ENCODE measurements at places on chromosomes 1 and 21.

- DNase-seq: peak; percentile 48
Measured at GRCh38 chr1:4265836-4266235, 365.8 kb upstream of the C1orf174 start.

- DNase-seq: no peak
Measured at GRCh38 chr1:88056881-88057280, 627.2 kb upstream of the PKN2 start.

DNA sequence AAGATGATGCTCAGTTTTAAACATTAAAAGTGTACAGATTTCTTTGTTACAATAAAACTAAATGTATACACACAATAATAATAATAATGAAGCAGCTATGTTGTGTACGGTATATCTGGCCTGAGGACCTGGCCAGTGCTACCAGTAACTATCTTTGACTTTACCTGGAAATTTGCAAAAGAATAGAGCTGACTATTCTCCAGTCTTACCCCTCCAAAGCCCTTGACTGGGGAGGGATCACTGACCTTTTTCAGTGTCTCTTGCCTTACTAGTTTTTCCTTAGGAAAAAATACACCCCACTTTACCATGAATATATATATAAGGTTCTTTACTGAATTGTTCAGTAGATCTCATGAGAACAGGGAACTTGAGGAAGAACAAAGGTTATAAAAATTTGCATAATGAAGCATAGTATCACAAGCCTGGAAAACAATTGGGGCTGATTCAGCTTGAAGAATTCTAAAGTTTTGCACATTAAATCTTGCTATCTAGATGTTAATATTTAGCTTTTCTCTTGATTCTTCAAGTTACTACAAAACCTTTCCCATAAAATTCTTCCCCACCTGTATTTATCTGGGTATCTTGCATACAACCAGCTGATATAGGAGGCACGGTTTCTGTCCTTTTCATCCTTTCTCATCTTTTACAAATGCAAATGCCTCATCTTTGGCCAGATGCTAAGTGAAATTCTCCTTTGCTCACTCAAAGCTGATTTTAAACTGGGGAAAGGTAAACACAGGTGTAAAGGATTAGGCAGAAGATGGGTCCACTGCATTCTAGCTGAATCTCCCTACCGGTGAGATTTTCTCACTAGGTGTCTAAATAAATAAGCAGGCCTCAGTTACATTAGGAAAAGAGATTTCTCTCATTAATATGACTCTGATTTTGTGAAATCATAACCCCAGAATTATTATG lies 25.0 kb upstream of the SLAMF1 start:
- DNase-seq: no peak

- DNase-seq: no peak
Measured at GRCh38 chr1:217781056-217781455, 149.9 kb downstream of the SPATA17 start.

- no peak for DNase-seq
Measured at GRCh38 chr1:233355841-233356704, 28.5 kb downstream of the MAP3K21 start.

DNA sequence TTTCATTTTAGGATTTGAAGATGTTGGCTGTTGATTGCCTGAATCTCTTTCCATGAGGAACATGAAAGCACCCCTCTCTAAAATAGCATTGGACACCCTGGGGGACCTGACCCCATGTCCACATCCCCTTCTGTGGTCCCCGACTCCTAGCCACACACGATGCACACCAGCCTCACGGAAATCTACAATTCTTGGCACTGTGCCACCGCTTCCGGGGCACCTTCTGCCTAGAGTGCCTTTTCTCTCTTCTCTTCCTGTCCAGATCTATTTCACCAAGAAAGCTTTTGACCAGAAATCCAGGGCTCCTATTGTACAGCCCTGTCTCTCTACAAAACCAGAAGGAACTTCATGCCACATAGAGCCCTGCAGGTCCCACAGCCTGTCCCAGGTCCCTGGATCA lies 50.3 kb downstream of the MYSM1 start:
- no peak for DNase-seq

- no peak for DNase-seq
Measured at GRCh38 chr1:243938208-243938607, 88.2 kb upstream of the AKT3 start.

DNA sequence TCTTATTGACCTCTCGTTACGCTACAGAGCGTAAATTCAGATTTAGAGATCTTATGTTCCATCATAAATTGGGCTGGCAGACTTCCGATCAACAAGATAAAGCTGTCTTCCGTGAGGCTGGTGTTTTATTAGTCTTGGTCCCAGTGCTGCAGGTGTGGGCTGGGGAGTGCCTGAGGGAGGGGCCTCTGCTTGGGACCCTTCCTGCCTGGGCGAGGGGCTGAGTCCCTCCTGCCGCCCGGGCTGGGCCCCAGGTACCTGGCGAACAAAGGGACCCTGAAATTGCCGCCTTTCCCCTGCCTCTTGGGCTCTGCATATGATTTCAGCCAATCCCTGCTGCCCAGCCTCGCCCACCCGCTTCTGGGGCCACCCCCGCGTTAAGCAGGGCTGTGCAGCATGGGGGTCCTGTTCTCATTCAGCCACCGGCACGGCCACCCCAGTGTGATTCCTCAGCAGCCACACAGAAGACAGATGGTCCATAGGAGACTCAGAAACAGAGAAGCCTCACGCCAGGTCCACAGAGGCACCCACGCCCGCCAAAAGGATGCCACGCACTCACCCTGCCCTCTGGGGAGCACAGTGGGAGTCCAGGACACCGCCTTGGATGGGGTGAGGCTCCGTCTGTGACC lies 6.1 kb upstream of the SAMD11 start:
- DNase-seq: no peak

GRCh38 chr1:244211559-244211944 lies 160.5 kb downstream of the ZBTB18 start:
- no peak for DNase-seq

DNA sequence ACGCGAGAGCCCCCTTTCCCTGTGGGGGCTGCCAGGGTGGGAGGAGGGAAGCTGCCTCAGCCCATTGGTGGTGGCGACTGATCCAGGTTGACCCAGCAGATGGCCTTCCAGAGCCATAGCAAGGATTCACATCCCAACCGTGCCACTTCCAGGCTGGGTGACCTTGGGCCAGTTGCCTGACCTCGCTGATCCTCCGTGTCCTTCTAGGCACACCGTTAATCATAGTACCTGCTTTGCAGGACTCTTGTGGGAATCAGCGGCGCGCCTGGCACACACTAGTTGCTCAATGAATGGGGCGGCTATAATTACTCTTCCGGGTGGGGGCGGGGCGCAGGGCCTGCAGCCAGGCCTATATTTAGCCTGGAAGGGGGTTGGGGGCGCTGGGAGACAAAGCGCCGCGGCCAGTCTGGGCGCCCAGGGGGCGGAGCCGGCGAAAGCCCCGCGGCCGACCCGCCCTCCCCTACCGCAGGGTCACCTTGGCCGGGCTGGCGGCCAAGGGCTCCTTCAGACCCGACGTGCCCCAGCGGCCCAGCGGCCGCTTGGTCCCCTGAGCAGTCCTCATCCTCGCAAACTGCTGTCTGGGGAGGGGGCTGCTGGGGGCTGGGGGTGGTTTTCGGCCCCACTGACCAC lies 5.1 kb downstream of the HSPB7 start:
- no peak for DNase-seq

- DNase-seq: no peak
Measured at GRCh38 chr21:39208624-39209333, 25.5 kb upstream of the PSMG1 start.

GRCh38 chr1:32900956-32901822 lies at the start of gene TMEM54:
Gene TMEM54 (minus strand): TSS chr1:32901389. CDS start chr1:32901238, 151 bp downstream.
- DNase-seq: no peak

DNA sequence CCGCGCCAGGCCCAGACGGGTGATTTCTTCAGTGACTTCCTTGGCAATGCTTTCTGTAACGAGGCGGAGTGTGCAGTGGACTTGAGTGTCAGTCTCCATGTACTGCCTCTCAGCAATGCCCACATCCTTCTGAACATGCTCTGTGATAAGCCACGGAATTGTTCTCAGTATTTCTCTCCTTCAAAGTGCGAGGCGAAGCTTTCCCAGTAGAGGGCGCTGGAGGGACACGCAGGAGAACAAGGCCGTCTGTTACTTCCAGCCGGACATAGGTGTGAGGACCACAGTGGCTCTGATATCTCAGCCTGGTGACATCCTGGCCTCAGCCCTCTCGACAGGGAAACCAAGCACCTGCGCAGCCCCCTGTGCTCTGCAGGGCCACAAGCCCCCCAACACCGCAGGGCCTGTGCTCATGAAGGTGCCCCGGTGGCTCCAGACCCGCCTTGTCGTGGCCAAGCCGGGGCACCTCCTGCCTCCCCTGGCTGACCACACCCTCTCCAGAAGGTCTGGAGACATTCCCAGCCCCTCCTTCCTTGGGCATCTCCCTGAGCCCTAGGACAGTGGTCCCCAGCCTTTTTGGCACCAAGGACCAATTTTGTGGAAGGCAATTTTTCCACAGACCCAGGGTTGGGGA lies 46.1 kb upstream of the BACE2 start:
- DNase-seq: peak; percentile 53

DNA sequence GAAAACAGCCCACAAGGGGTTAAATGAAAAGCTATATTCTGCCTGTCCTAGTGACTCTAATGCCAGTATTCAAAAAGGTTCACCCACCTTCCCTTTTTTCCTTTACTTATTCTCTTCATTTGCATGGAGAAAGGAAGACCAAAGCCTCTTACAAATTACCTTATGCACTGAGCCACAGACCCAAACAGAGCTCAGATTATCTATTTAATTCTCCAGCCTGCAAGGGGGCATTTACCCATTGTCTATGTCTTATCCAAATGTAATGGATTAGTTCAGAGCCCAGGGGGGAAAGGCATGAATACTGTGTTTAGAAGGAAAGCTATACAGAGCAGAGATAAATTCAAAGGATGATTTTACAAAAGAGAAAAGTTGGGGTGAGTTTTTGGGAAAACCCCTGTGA lies 388.5 kb downstream of the OMA1 start:
- DNase-seq: no peak

GRCh38 chr1:24117722-24118409 lies 5.9 kb upstream of the MYOM3 start:
- DNase-seq: no peak

DNA sequence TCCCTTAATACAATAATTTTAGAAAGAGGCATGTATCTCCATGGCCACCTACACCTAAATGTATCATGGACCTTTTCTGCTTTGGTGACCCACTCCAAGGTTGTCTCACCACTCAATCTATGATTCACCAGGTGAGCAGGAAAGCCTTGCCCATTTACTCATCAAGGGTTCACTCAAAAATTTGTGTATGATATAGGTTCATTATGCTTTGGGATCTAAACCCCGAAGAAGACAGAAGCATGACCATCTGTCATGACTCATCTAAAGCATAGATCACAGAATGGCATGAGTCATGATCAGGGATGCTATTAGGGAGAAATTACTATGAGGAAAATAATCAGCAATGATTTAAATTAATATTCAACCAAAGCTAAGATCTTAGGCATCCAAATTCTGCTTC lies 38.5 kb downstream of the PYHIN1 start:
- DNase-seq: no peak

DNA sequence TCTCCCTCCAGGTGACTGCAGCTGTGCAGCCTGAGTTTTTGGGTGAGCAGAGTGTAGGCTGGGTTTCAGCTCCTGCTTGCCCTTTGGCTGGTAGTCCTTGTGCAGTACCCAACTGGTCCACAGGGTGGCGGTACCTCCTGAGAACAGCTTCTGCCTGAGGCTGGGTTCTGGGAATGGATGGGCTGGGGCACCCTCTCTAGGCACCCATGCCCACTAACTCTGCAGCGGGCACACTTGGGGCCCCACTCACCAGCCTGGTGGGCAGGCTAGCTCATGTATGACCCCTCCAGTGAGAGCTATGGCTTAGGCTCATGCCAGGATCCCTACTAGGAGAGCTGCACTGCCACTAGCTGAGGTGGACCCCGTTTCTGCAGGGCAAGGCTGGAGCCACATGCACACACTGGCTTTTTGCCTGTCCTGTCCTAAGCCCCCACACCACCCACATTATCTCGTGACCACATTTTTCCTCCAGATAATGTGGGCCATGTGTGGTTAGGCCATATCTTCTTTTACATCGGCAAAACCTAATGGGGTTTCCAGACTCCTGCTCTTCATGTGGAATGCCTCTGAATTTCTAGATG lies 15.5 kb upstream of the GSTM4 start:
- no peak for DNase-seq

GRCh38 chr21:15152591-15152990 lies 87.8 kb upstream of the NRIP1 start:
- no peak for DNase-seq

DNA sequence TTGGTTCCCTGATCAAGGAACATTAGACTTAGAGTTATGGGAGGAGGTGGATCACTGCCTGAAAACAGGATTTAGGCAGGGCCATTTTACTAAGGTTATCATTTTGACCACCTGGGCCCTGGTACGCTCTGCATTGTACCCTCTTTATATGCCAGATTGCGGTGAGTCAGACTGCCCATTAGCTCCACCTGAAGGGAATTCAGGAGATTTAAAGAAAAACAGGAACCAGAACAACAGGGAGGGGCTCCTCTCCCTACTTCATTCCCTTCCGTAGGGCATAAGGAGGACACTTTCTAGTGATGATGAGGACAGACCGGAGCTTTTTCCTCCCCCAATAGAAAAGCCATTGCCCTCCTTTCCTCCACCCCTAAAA lies 20.6 kb upstream of the ITLN1 start:
- DNase-seq: no peak

DNA sequence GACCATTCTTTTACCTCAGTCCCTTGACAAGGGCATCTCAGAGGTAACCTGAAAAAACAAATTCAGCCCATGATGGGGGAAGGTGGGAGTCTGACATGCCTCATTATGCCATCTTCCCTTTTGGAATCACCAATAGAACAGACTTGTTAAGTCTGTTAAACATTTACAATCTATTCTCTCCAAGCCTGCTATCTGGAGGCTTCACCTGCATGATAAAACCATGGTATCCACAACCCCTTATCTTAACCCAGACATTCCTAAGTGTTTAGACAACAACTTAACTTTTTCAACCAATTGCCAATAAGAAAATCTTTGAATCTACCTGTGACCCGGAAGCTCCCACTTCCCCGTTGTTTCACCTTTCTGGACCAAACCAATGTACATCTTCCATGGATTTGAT lies 233.0 kb upstream of the CACYBP start:
- DNase-seq: no peak

DNA sequence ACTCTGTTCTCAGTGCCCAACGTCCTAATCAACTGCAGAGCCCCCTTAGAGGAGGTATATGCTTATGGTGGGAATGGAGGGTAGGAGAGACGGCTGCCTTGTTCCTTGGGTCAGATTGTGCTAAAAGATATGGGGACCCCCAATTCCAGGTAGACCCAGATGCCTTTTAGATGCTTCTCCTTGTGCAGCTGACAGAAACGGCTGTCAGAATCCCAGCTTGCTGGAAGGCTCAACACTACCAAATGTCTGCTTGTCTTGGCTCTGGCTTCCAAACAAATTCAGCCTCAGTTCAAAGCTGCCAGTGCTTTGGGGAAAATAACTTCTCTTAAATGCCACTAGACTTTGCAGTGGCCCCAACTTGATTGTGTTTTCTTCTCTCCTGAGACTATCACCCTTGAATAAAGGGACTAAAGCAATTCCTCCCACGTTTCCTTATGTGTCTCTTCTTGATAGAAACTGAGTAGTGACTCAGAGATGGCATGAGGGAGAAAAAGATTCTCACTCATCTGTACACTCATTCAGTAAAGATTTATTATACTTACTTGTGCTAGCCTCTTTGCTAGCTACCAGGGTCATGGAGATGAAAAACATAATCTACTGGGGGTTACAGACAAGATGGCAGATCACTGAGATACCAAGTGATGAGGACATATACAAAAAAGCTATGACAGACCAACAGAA lies 3.4 kb upstream of the RNF19B start:
- no peak for DNase-seq

- no peak for DNase-seq
Measured at GRCh38 chr1:96536581-96536980, 185.0 kb upstream of the PTBP2 start.

- no peak for DNase-seq
Measured at GRCh38 chr1:77280962-77281361, 857 bp upstream of the AK5 start.
